Neural crest cell (in vitro differentiated cells): ENCODE measurements at places on chromosomes 7 and 10. TPM values are rescaled to one million over a fixed set of nuclear protein-coding genes. Genes with fewer than 3 reads are reported as not detected.

DNA sequence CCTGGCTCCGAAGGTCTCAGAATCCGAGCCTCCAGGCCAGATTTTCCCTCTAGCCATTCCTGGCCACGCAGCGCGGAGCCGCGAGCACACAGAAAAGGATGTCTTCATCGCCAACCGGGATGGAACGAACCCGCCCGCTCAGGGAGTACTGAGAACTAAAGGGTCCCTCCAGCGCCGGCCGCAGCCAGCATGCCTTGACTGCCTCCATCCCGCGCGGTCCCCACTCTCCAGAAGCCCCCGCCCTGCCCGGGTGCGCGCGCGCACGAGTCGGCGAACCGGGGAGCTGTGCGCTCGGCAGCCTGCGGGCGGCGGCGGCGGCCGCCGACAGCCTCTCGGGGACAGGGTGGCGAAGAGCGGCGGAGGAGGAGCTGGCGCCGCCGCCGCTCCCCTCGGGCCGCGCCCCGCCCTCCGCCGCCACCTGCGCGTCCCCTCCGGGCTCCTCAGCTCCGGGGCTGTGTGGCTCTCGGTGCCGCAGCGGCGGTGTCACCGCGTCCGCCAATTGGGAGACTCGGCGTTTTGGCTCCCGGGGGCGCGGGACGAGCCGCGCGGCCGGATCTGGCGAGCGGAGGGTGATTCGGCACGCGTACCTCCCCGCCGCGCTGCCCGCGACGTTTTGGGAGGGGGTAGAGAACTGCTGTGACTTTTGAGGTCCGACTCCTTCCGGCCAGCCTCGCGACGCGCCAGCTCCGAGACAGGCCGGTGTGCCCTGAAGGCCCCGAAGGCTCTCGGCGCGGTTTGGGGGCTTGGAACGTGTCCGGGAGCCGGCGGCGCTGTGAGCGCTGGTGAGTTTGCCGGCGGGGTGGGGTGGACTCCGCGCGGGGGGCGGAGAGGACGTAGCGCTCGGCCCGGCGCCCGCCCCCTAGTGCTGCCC, 453 bp upstream of the GALNT17 start:
- no peaks in the 10 kb centered on the region for H3K36me3 ChIP-seq
- H3K4me1 ChIP-seq = peaks cover 20% of the 10 kb centered on the region
- H3K4me3 ChIP-seq = peak overlapping the region; percentile 92
- H3K27ac ChIP-seq = no peak overlapping the region
- DNase-seq = peak; percentile 71

DNA sequence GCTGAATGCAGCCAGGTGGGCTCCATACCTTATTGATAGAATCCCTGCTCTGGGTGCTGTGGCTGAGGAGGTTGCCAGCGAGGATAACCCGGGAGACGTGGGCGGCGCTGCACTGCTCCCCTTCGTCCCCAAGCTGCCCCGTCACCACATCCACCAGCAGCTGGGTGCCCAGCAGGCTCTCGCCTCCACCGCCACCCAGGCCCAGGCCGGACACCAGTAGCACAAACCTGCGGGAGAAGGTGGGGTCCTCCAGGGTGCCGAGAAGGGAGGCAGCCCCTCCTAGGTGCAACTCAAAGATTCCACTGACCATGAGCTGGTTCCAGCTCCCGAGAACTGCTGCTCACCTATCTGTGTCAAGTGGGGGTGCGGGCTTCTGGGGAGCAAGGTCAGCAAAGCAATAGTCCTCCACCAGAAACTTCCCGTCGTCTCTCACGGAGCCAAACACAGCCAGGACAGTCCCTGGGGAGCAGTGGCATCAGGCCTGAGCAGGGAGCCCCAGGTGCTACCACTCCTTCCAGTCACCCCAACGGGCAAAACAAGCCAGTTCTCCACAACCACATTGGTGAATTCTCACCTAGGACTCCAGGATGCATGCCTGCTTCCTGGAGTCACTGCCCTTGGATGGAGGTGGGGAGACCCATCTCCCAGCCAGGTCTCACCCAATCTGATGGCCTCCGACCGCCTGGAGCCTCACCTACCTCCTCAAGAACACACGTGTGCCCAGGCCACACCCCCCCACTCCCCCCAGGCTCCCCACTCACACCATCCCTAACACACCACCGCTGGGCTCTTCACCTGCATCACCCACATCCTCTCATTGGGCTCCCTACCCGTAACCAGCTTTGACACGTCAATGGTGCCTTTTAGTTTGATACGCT, 6.3 kb downstream of the POLD2 start:
- H3K36me3 ChIP-seq = peaks cover 16% of the 10 kb centered on the region
- no peaks in the 10 kb centered on the region for H3K27me3 ChIP-seq
- peak overlapping the region; percentile 54 for H3K4me3 ChIP-seq
- peaks cover 18% of the 10 kb centered on the region for H3K4me1 ChIP-seq
- DNase-seq = no peak

MALRD1 gene
- 0.73 and 0.84 TPM in 2 replicates for total RNA-seq

EPHA1 gene
- total RNA-seq = not detected in 2 replicates
